Adrenal gland (tissue), 19 donors: ENCODE measurements at places on chromosomes 13 and 19. TPM values are rescaled to one million over a fixed set of nuclear protein-coding genes. Genes with fewer than 3 reads are reported as not detected.

DNA sequence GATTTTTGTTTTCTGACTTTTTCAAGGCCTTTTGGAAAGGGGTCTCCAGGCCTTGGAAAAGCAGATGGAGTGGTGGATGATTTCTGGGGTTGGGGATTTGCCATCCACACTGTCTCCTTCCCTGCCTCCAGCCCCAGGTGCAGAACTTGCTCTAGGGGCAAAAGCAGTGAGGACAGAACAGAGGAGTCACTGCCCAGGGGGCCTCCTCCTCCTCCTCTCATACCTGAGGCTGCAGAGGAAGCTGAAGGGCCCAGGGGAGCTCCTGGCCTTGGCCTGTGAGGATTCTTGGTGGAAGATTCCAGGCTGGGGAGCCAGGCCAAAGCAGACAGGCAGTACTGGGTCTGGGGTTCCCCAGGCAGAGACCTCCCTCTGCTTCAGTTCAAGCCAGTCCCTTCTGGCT lies 52.3 kb upstream of the URI1 start:
- H3K36me3 ChIP-seq = no peaks in the 10 kb centered on the region
- H3K4me3 ChIP-seq = no peak overlapping the region
- no peaks in the 10 kb centered on the region for H3K4me1 ChIP-seq
- no peak for DNase-seq
- H3K27ac ChIP-seq = no peak overlapping the region

DNA sequence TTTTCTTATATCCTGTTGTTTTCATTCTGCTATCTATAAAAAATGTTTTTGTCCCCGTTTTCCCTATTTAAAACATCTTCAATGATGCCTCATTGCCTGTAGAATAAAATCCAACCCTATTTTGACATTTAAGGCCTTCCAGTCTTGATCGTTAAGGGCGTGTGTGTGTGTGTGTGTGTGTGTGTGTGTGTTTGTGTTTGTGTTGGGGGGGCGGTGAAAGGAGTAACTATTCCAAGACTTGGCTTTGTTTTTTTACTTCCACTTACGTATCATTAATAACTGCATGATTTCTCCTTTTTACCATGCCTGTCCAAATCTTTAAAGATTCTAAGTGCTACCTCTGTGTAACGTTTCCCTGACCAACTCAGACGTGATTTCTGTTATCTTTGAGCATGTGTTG lies 784 bp downstream of the PIBF1 start:
- H3K36me3 ChIP-seq = peaks cover 6% of the 10 kb centered on the region
- H3K27me3 ChIP-seq = no peaks in the 10 kb centered on the region
- H3K4me3 ChIP-seq = peak overlapping the region; percentile 94
- H3K27ac ChIP-seq = no peak overlapping the region

SBK3 gene
- not detected for polyA plus RNA-seq

- no peaks in the 10 kb centered on the region for H3K27me3 ChIP-seq
- H3K27ac ChIP-seq = no peak overlapping the region
- no peak for DNase-seq
- no peaks in the 10 kb centered on the region for H3K36me3 ChIP-seq
Observed at GRCh38 chr13:43986421-43986981, 106.8 kb downstream of the LACC1 start.

ZFP28 gene
- 8.1 TPM for polyA plus RNA-seq

DNA sequence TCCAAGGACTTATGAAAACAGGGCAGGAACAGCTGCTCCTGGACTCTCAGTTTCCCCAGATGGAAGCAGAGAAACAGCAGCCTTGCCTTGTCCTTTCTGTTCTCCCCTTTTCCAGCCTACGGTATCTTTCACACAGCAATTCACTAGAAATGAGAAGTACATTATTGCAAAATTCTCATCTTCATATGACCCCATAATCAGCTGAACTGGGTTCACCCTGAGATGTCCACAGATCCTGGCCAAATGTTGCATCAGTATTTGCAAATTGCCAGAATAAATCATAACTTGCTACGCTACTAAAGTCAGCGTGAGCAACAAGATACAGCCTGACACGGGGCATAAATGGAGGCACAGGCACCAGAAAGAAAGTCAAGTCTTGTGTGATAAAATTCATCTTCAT lies 16.1 kb downstream of the VSTM1 start:
- H3K27me3 ChIP-seq = no peaks in the 10 kb centered on the region
- H3K4me3 ChIP-seq = no peak overlapping the region
- no peaks in the 10 kb centered on the region for H3K4me1 ChIP-seq
- H3K27ac ChIP-seq = no peak overlapping the region

DNA sequence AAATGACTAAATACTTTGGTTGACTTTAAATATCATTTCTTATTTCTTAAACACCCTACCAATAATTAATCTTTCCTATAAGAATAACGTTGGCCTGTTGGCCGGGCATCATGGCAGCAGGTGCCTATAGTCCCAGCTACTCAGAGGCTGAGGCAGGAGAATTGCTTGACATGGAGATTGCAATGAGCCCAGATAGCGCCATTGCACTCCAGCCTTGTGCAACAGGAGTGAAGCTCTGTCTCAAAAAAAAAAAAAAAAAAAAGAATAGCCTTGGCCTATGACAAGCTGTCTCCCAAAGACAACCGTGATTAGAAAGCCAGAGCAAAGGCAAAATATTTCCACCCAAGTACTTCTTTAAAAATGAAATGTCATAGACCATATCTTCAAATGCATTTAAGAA lies 24.5 kb upstream of the KCTD4 start:
- no peaks in the 10 kb centered on the region for H3K27me3 ChIP-seq
- no peaks in the 10 kb centered on the region for H3K36me3 ChIP-seq
- H3K4me1 ChIP-seq = peaks cover 10% of the 10 kb centered on the region
- no peak overlapping the region for H3K4me3 ChIP-seq
- H3K27ac ChIP-seq = peak overlapping the region; percentile 36
- peak; percentile 54 for DNase-seq

- H3K27me3 ChIP-seq = peaks cover 96% of the 10 kb centered on the region
- H3K4me3 ChIP-seq = no peak overlapping the region
- H3K4me1 ChIP-seq = no peaks in the 10 kb centered on the region
- no peak overlapping the region for H3K27ac ChIP-seq
- DNase-seq = no peak
- no peaks in the 10 kb centered on the region for H3K36me3 ChIP-seq
Observed at GRCh38 chr13:99969919-99970650, 1.5 kb downstream of the ZIC5 start.

DNA sequence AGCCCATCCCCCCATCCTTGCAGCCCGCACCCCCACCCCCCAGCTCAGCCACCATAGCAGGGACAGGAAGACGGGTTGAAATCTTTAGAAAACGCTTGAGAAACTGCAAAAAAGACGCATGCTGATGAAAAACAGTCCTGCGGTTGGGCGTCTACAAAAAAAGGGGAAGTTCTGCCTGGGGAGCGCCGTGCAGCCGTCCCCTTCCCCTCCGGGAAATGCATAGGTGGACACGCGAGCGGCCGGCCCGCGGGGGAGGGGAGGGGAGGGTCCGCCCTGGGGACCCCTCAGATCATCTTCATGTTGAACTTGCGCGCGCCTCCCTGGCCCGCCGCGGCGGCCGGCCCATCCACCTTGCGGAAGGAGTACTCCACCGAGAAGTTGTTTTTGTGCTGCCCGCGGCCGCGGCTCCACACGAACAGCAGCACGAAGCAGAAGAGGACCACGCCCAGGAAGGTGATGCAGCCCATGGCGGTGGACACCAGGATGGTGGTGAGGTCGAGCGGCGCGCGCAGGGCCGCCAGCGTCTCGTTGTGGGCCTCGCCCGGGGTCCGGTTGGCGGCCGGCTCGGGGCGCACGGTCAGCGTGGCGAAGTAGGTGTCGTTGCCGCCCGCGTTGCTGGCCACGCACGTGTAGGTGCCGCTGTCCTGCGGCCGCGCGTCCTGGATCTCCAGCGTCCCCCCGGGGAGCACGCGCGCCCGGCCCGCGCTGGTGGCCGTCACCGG lies 7.9 kb upstream of the PEAK3 start:
- H3K4me3 ChIP-seq = no peak overlapping the region
- no peak for DNase-seq
- no peaks in the 10 kb centered on the region for H3K4me1 ChIP-seq
- no peak overlapping the region for H3K27ac ChIP-seq
- H3K36me3 ChIP-seq = no peaks in the 10 kb centered on the region

LRP3 gene
- polyA plus RNA-seq = 23.7 TPM

SIGLEC10 gene
- 11.7 TPM for polyA plus RNA-seq

GRCh38 chr19:18608102-18608804 lies 1.7 kb upstream of the CRLF1 start:
- peaks cover 87% of the 10 kb centered on the region for H3K27me3 ChIP-seq
- DNase-seq = no peak
- no peak overlapping the region for H3K27ac ChIP-seq
- peaks cover 4% of the 10 kb centered on the region for H3K4me1 ChIP-seq
- H3K36me3 ChIP-seq = no peaks in the 10 kb centered on the region

ADAT3 gene
- polyA plus RNA-seq = 8.1 TPM

- H3K4me3 ChIP-seq = no peak overlapping the region
- no peaks in the 10 kb centered on the region for H3K27me3 ChIP-seq
- no peak overlapping the region for H3K27ac ChIP-seq
- no peaks in the 10 kb centered on the region for H3K36me3 ChIP-seq
- DNase-seq = no peak
- peaks cover 4% of the 10 kb centered on the region for H3K4me1 ChIP-seq
Observed at GRCh38 chr13:78650717-78651083, 8.3 kb downstream of the OBI1 start.

GRCh38 chr13:80830431-80830830 lies 489.5 kb upstream of the SPRY2 start:
- no peaks in the 10 kb centered on the region for H3K36me3 ChIP-seq
- no peaks in the 10 kb centered on the region for H3K27me3 ChIP-seq
- DNase-seq = no peak
- H3K4me1 ChIP-seq = no peaks in the 10 kb centered on the region

DNA sequence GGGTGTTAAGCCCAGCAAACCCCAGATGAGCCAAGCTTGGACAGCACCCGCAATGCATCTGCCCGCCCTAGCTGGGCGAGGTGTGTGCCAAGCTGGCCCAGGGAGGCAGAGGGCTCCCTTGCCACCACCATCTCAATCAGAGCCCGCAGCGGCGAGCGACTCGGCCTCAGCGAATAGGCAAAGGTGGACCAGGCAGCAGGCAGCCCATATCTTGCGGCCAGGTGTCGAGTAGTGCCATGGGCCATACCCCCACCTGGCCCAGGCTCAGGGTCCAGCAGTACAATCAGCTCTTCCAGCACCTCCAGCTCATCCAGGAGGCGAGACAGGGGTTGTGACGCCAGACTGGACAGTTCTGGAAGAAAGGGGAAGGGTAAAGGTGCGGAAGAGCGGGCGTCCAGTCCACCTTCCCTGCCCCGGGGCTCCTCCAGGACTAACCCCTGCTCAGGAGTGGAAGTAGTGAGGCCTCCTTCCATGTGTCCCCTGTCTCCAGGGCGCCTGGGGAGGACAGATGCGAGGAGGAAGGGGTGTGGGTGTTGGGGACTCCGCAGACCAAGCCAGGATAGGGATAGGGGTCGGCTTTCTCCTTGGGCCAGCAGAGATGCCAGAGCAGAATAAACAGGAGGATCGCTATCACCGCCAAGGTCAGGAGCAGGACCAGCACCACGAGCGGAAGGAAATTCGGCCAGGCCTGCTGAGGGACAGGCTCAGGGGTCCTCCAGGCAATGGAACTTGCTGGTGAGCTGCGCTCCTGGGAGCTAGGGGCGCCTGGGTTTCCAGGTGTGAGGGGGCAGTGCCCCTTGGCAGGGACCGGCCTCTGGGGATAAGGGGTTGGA lies 2.8 kb downstream of the IGFLR1 start:
- no peak overlapping the region for H3K4me3 ChIP-seq
- H3K27me3 ChIP-seq = no peaks in the 10 kb centered on the region
- DNase-seq = no peak
- peaks cover 16% of the 10 kb centered on the region for H3K4me1 ChIP-seq
- H3K36me3 ChIP-seq = peaks cover 45% of the 10 kb centered on the region

ELAVL3 gene
- polyA plus RNA-seq = 0.47 TPM

CALR3 gene
- polyA plus RNA-seq = 0.07 TPM

GRCh38 chr13:113297370-113298042 lies 467 bp downstream of the LAMP1 start:
- no peaks in the 10 kb centered on the region for H3K27me3 ChIP-seq
- peak overlapping the region; percentile 88 for H3K27ac ChIP-seq
- H3K4me3 ChIP-seq = peak overlapping the region; percentile 56
- H3K4me1 ChIP-seq = peaks cover 33% of the 10 kb centered on the region

- DNase-seq = no peak
- H3K4me1 ChIP-seq = no peaks in the 10 kb centered on the region
- no peaks in the 10 kb centered on the region for H3K36me3 ChIP-seq
- H3K27me3 ChIP-seq = no peaks in the 10 kb centered on the region
- no peak overlapping the region for H3K4me3 ChIP-seq
Observed at GRCh38 chr13:99191336-99191899, 9.2 kb upstream of the UBAC2 start.

DNA sequence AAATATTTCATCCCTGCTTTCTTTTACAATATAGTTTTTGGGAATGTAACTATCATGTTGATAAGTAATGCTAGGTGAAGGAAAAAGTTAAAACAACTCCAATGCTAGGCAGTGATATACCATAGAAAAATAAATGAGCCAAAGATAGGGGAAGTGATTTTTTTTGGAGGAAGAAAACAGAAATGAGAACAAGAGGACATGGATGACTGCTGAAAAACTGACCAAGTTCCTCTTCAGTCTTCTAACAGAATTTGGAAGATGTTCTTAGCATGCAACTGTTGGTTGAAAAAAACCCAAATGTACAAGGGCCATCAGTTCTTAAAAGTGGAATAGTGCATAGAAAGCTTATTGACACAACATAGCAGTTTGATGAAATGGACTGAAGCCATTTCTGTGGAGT lies 262.5 kb upstream of the STARD13 start:
- no peak overlapping the region for H3K4me3 ChIP-seq
- H3K27ac ChIP-seq = no peak overlapping the region
- no peaks in the 10 kb centered on the region for H3K27me3 ChIP-seq
- DNase-seq = no peak
- peaks cover 10% of the 10 kb centered on the region for H3K4me1 ChIP-seq

FSD1 gene
- 7.2 TPM for polyA plus RNA-seq

AMER2 gene
- polyA plus RNA-seq = 0.03 TPM

- no peaks in the 10 kb centered on the region for H3K4me1 ChIP-seq
- no peak for DNase-seq
- no peak overlapping the region for H3K27ac ChIP-seq
- H3K36me3 ChIP-seq = no peaks in the 10 kb centered on the region
- no peak overlapping the region for H3K4me3 ChIP-seq
- H3K27me3 ChIP-seq = no peaks in the 10 kb centered on the region
Observed at GRCh38 chr13:81021284-81021840, 680.4 kb upstream of the SPRY2 start.

PSG4 gene
- polyA plus RNA-seq = 0.48 TPM

GRCh38 chr13:27962982-27963381 lies 6.1 kb downstream of the CDX2 start:
- DNase-seq = no peak
- H3K27me3 ChIP-seq = peaks cover 82% of the 10 kb centered on the region
- no peak overlapping the region for H3K27ac ChIP-seq
- peaks cover 9% of the 10 kb centered on the region for H3K4me1 ChIP-seq
- no peak overlapping the region for H3K4me3 ChIP-seq
